ENCODE measurements at places on chromosomes 1 and 21.
A peak's percentile ranks its signal among the peaks of the same experiment; 100 is the strongest.

DNA sequence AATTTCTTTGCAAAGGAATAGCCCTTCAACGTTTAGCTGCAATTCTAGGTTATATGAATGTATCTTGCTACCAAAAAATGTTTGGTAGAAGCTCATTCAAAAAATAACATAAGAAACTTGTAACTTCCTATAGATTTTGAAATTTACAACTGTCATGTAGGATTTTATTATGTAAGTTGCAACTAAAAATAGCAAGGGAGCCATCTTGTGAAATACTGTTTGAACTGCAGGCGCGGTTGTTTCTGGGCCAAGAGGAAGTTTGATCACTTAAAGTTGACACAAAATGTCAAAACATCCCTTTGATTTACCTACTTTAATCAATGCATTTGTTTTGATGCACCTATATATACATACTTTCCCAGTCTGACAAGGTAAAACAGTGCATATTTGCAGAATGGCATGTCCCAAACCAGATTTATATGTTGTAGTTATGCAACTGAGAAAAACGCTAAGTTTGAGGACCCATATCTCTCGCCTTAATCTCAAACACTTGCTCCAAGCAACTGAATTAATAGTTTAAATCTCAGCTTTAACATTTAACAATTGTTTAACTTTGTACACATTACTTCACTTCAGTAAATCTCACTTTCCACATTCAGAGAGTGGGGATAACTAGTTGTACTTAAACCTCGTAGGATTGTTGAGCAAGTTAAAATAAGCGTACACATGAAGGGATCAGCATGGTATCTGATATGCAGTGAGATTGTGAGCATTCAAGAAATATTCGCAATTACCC is 63.9 kb downstream of the KCNK2 start:
- DNase-seq, result peak; percentile 14

DNA sequence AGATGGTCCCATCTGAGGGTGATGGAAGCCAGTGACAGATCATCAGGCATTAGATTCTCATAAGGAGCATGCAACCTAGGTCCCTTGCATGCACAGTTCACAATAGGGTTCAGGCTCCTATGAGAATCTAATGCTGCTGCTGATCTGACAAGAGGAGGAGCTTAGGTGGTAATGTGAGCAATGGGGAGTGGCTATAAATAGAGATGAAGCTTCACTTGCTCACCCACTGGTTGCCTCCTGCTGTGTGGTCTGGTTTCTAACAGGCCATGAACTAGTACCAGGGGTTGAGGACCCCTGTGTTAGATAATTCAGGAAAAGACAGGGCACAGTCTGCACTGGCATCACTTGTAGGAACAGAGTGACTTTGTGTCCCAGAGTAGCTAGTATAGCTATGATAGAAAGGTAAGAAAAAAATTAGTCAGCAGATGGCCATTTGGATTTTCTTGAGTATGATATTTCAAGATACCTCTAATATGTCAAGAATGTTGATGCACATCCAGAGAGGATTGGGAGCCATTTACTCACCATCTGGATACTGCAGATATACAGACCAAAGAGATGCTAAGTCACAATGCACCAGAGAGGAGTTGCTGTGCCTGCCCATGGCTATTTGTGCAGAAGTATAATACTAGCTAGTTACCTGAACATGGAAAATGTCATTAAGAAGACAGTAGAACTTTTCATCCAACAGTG is 53.6 kb downstream of the ADCY10 start:
- DNase-seq, result no peak

DNA sequence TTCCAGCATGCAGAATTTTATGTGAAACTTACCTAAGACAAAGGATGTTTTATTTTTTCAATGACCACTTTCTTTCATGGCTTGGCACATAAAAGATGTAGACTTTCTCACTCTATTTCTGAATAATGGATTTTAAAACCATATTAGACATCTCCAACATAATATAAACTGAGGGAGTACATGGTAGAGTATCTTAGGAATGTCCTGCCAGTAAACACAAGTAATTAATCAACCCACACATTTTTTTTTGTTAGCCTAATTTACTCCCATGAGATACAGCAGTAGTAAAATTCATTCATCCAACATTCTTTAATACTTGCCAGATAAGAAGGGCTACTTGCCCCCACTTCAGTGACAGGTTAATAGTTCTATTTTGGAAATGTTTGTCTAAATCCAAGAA is 235.4 kb upstream of the ADAMTS5 start:
- DNase-seq, result no peak

- DNase-seq, result no peak
Measured at GRCh38 chr1:53665996-53666395, 73.0 kb downstream of the GLIS1 start.

DNA sequence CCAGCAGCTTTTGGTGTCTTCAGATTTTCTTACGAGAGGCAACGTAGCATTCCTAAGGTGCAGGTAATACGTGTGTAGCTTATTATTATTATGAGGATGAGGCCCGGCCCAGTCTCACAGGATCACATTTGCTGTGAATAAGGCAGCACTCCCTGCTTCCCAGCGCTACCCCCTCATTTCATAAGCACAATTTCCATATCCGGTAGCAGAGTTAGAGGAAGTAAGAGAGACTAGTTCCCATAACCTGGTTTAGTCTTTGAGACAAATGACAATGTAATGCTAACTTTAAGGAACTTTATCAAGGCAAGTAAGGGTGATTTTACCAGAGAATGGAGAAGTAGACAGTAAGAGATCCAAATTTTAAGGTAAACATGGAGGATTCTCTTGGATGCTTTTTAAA is 14.6 kb upstream of the LMO4 start:
- DNase-seq, result no peak

DNA sequence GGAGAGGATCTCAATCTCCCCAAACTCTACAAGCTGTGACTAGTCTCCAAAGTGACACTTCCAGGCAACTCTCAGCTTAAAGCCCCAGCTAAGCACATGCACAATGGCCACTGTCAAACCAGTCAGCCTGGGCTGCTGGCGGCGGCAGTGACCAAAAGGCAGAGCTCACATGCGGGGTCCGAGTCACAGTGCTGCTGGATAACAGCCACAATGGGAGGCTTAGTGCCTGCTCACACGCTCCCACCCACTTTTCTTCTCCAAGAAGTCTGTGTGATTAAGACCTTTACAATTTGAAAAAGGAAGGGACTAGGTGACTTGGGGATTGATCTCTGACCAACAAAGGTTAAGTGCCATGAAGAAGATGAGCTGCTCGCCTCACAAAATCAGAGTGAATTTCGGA is 16.8 kb downstream of the RIPK4 start:
- DNase-seq, result no peak

- no peak for DNase-seq
Measured at GRCh38 chr1:43021547-43022474, 63.1 kb upstream of the SLC2A1 start.

DNA sequence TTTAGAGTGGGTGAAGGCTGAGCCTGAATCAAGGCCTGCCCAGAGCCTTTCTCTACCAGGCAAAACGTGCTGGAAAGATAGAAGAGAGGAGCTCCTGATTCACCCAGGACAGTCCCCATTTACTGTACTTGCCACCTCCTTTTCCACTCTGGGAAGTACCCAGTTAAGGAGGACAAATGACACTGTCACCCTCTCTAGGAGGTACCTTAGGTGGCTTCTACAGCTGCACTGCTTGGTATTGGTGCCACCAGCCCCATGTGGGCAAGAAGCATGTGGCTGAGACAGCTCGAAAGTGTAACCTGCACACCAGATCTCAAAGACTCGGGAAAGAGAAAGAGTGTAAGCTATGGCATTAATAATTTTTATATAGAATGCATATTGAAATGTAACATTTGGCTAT is 42.3 kb downstream of the RUNX1 start:
- no peak for DNase-seq

- no peak for DNase-seq
Measured at GRCh38 chr1:201563406-201563780, 24.5 kb downstream of the NAV1 start.

Data from COR-L47 (cell line).